ENCODE measurements at places on chromosomes 1 and 21.

DNA sequence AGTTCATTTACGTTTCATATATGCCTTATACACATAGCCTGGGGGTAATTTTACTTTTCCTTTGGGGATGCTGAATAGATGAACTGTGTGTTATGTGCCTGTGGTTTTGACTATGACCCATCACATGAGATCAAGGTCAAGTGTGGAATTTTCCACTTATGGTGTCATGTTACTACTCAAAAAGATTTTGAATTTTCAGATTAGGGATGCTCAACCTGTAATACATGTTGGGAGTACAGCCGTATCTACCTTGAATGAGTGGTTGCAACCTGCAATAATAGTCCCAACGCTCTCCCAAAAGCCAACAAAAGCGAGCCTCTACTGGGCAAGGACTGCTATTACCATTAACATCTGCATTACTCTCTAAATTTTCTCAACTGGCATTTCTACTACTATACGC is 68.5 kb upstream of the SDC3 start:
- no peak for DNase-seq

- no peak for DNase-seq
Observed at GRCh38 chr1:222828939-222829338, 14.1 kb downstream of the DISP1 start.

- DNase-seq, result peak; percentile 60
Observed at GRCh38 chr1:223700942-223701637, 11.2 kb upstream of the CAPN2 start.

GRCh38 chr1:221294242-221294641 is 415.0 kb downstream of the HLX start:
- DNase-seq, result no peak

DNA sequence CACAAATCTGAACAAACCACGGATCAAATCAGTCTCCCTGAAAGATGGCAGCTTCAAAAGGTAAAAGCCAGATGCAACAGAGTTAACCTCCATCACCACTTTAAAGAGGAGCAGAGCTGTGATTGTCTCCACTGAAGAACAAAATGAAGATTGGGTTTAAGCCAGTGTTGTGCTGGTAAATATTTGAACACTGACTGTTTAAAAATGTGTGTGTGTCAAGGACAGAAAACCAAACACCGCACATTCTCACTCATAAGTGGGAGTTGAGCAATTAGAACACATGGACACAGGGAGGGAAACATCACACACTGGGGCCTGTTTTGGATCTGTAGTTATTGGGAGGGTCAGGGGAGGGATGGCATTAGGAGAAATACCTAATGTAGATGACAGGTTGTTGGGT is 83.9 kb downstream of the ST6GALNAC5 start:
- no peak for DNase-seq

GRCh38 chr1:15950763-15951295 is 25.1 kb downstream of the ZBTB17 start:
- no peak for DNase-seq

- no peak for DNase-seq
Observed at GRCh38 chr1:63612971-63613370, 19.8 kb downstream of the PGM1 start.

DNA sequence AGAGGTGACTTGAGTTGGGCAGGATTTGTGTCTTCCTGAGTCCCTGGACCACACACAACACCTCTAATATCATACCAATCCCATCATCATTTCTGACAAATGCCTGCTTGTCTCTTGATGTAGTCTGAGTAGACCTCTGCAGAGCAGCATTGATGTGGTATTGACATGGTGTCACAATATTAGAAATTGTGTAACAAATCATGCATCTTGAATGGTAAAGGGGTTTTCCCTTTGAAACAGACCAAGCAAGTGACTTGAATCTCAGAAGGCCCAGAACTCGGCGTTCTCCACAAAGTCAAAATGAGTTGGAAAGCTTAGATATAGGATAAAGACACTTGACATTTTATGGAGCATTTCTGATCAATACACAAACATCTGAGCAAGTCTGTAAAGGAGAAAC is 72.7 kb upstream of the KIRREL1 start:
- no peak for DNase-seq

DNA sequence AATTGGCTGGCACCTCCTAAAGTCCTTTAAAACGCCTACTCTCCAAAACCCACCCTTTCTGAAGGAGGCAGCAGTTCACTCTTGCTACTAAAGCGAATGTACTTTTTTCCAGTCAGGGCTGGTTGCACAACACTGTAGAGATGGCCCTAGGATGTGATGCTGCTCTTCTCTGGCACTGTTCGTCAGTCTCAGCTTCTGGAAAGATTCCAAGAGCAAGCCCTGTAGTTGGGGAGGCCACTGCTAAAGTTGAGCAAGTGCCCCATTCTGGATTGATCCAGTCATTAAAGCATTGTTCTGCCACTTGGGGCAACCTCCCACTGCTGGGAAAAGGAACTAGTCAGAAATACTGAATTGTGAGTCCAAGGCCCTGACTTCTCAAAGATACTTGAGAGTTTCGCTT is 28.5 kb upstream of the KCNQ4 start:
- no peak for DNase-seq

GRCh38 chr21:42417533-42417932 is 13.8 kb downstream of the UBASH3A start:
- DNase-seq, result no peak

- peak; percentile 77 for DNase-seq
Observed at GRCh38 chr1:70685300-70686286, 274.5 kb downstream of the CTH start.

DNA sequence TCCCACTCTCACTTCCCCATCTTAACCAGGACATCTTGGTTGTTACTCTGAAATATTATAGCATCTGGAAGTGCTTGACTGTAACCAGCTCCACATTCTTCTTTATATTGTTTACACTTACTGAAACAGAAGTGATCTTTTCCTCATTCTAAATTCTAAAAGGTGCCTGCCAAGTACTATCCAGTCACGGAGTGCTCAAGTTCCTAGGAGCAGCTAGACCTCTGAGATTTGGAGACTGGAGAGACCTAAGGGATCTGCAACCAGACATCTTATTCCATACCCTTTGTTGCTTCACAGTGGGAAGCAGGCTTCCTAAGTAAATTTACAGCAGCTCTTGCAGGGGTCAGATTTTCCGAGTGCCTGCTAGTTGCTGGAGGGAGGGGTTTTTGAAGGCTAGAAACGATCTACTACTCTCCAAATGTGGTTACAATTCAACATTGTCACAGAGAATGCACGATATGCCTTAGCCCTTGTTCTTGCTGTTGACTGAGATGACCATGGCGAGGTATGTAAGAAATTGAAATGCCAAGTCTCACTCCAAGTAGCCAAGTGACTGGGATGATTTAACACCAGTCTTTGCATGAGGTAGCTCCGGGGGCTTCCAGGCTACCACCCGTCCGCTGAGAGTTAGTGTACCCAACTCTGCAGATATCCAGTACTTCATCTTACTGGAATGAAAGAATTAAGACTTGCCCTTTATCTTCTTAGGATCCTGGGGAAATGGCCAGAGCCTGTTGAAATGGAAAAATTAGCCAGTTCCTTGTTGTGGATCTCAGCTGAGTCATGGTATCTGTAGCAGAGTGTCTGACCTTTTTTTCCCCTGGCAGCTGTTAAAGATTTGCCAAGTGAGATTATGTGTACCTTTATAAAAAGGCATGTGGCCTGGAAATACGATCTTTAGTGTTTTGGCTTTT is 150.8 kb downstream of the MAST2 start:
- DNase-seq, result no peak

DNA sequence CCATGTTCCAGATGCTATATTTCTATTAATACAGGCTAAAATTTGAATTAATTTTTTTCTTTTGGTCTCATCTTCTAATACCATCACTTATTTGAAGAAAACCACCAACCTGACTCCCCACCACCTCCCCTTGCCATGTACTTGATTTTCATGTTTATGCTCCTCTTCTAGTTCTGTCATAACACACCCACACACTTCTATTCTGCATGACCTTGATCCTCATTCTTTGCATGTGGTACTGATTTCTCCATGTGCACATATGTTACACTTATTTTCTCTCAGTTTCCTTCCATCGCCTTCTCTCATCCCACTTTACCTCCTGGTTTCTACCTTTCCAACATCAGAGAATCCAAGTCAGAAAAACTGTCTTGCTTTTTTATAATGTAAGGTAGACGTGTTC is 78.9 kb upstream of the ARID1A start:
- no peak for DNase-seq

- peak; percentile 22 for DNase-seq
Observed at GRCh38 chr1:87278825-87279535, 49.7 kb upstream of the LMO4 start.

DNA sequence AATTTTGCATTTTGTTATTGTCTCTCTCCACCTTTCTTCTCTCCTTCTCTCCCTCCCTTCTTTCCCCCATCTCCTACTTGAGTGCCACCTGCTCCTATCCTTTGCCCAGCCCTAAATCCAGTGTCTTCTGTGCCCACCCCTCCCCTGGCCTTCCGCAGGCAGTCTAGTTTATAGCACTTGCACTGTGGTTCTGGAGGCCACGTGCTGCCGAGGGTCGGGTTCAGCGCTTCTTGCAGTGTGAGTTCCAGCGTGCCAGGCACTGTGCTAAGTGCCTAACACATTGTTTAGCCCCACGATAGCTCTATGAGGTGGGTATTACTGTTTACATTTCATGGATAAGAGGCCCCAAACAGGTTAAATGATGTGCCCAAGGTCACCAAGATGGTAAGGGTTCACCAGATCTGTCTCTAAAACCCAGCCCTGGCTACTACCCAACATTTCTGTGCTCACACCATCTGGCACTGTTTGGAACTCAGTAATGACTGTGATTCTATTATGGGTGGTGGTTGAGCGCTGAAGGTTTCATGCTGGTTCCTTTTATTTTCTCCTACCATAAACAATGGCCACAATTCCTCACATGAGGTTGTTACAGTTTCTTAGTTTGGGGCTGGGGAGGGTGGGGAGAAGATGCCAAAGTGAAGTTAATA is 14.1 kb upstream of the ATP1A4 start:
- DNase-seq, result no peak

DNA sequence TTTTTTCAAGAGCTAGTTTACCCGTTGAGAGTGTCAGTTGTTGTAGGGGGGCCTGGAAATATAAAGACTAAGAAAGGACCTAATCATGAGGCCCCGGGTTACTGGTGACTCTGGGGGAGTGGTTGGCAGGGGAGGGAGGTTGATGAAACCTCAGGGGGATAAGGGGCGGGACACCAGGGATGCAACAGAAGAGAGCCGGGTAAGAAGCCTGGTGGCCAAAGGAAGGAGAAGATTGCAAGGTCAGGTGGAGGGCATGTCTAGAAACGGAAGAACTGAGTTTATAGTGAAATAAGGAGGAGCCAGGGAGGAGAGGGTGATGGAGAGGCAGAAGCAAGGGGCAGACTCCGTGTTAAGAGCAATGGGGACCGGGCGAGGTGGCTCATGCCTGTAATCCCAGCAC is 12.5 kb upstream of the SPOCD1 start:
- no peak for DNase-seq

DNA sequence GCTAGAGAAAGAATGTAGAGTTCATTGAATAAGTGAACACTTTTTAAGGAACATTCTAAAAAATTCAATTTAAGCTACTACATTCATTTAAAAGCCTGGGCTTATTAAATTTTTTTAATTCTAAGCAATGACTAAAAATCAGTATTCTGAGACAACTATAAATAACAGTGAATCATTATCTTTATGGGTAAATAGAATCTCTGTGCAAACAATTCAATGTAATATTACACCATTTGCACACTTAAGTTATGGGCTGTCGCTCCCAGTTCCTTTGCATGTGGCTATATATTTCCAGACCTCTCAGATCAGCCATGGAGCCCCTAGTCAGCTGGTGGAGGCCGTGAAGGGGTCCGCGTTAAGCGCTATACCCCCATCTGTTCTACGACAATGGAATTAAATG is 65.1 kb downstream of the KCNK1 start:
- DNase-seq, result no peak

- no peak for DNase-seq
Observed at GRCh38 chr1:89710498-89711139, 77.7 kb downstream of the LRRC8C start.

- DNase-seq, result no peak
Observed at GRCh38 chr1:55559161-55559611, 344.0 kb upstream of the USP24 start.

- DNase-seq, result peak; percentile 12
Observed at GRCh38 chr1:153799016-153799415, 23.8 kb downstream of the SLC27A3 start.
